Stimulated activated CD8-positive, alpha-beta memory T cell treated with anti-CD3 and anti-CD28 coated beads, Interleukin-7, amount 100 ng/mL, for 4 hours (primary cell): ENCODE measurements at places on chromosomes 1 and 21.

GRCh38 chr21:15390049-15390448, 325.2 kb upstream of the NRIP1 start:
- no peak for DNase-seq

DNA sequence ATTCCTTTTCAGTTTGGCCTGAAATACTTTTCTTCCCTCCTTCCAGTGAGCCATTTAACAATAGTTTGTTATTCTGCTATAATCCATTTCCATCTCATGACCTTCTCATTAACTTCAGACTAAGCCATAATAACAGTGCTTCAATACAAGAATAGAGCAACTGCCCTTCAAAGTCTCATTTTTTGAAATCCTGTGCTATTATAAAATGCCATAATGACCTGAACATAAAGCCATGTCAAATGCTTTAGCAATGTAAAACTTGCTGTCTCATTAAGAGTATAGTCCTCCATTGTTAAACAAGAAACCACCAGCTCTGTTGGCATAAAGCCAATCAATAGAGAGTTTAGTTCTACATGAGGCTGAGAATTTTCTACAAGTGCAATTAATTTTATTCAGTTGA, 9.6 kb upstream of the PIGK start:
- DNase-seq = no peak

DNA sequence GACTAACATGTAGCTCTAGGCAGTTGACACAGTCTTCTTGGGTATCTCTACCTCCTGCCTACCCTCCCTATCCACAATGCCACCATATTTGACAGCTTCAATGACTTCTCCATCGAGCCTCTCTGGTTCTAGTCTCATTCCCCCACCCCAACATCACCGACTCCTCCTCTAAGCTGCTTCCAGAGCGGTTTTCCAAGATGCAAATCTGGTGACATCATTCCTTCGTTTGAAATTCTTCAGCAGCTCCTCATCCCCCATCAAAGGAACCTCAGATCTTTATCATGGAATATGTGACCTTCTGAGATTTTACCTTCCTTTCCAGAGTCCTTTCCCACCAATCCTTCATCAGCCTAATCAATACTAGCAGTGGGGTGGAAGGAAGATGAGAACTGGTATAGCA, 352.4 kb upstream of the RUNX1 start:
- DNase-seq = no peak

DNA sequence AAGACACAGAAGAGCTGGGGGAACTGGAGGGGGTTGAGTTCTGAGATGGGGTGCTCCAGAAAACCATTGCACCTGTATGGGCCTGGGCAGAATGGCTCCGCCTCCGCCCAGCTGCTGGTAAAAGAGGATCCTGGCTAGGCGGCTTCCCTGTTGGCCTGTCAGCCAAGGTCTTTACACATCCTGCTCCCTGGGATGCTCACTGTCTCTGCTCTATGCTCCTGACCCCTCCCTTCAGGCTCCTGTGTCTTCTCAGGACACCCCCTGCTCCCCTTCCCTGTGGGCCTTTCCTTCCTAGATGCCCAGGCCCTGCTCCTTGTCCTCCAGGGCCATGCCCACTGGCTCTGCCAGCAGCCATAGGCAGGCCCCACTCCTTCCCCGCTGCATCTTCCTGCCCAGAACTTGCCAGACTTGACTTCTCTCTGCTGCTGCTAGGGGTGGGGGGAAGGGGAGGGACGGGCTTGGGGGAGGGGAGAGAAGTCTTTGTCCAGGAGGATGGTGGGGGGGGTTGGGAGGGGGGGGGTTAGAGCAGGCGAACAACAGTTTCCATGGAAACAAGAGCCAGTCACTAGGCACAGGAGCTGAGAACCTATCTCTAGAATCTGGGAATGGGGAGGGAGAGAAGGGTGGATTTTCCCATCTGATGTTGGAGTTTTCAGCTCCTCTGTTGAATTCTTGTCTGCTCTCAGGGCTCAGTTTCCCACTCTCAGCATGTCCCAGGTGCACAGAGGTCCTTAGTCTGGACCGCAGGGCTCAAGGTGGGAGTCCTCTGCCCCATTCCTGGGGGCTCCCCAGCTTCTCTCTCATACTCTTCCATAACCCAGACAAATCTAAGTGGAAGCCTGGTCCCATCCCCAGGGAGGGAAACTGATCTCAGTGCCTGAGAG, 10.6 kb downstream of the CELSR2 start:
- no peak for DNase-seq

GRCh38 chr1:95073446-95073845, 695 bp upstream of the ALG14 start:
- DNase-seq = no peak

GRCh38 chr1:26190373-26190987, at the start of gene CATSPER4:
Gene CATSPER4, plus strand, starts transcription at chr1:26190602. Its CDS starts 26 bp downstream, at chr1:26190628.
- no peak for DNase-seq

- no peak for DNase-seq
These were observed 3.2 kb downstream of the DIP2A start for GRCh38 chr21:46461909-46462308.

DNA sequence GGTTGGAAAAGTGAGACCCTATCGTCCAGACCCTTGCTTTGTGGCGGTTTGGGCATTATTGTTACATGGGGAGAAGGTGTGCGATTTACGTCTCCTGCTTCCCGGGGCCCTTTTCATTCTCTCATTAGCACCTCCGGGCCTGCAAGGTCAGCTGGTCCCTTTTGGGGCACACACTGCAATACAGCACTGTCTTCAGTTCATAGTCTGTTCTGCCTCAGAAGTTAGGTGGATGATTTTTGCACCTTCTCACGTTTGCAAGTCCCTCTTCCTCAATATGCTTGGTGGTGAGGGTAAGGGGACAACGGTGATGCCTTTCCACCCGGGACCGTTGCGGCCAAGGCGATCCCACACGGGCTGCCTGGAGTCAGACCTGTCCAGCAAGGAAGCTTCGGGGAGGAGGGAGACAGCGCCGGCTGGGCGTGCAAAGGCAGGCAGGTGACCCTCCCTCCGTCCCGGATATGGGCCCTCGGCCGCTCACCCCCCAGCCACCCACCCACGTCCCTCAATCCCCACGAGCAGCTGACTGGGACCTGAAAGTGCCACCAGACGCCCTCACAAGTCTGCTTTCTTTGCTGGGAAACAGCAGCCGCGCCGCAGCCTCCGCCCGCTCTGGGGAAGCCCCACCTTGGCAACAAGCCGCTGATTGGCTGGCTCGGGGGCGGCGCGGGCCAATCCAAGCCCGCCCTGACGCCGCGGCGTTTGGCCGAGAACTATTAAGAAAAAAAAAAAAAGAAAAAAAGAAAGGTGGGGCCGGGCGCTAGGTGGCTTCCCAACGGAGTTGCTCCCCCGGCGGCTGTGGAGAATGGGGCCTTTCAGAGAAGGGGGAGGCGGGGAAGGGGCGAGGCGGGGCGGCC, 21.7 kb downstream of the BTG2 start:
- peak; percentile 89 for DNase-seq

DNA sequence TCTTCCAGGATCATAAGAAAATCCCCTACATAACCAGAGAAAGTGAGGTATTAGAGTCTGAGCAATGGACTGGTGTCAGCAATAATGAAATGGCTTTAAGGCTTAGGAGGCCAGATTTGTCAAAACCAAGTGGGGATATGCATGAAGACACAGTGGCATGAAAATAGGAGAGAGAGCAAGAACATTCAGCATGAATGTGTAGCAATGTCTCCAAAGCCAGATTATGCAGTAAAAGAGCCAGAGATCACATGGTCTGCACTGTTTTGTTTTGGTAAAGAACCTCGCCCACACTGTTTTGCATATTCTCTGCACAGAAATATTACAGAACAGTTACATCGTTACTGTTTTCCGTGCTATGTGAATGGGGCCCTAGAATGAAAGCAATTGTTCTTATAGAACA, 589.4 kb downstream of the PLPP3 start:
- no peak for DNase-seq

- no peak for DNase-seq
These were observed 93.9 kb downstream of the PDE9A start for GRCh38 chr21:42747276-42747701.

DNA sequence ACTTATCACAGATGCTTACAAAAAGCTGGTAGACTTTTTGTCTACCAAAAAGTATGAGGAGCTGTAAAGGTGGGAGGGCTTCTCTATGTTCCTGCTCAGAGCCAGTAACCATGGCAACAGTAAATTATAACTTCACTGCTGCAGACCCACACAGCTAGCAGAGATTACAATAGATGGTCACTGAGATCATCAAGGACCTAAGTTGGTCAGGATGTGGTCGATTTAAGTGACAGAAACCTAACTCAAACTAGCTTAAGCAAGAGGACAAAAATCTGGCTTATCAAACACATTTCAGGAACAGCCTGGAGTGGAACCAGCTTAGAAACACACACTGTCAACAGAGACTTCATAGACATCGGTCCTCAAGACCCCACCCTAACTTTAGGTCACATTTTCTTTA, 113.4 kb upstream of the ATP1A1 start:
- no peak for DNase-seq

- DNase-seq = no peak
These were observed 521.9 kb upstream of the RGS18 start for GRCh38 chr1:191636345-191636744.

DNA sequence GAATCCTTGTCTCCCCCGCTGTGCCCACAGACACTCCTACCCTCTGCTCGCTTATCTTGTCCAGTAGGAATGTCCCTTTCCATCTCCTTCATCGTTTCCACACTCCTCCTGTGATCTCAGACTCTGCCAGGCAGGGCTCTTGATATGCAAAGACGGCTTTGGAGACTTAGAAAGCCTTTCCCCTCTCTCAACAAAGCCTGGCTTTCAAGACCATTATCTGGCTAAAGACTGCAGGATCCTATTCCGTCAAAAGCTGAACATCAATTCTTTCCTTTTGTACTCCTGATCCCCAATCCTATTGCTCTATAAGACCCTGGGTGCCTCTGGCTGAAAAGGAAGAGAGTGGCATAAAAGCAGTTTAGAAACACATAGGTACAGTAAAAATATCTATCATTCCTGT, 63.9 kb downstream of the SDC3 start:
- no peak for DNase-seq

- DNase-seq = no peak
These were observed 39.0 kb upstream of the DPT start for GRCh38 chr1:168767894-168768584.

GRCh38 chr21:16908077-16908476, 604.8 kb upstream of the CXADR start:
- no peak for DNase-seq

DNA sequence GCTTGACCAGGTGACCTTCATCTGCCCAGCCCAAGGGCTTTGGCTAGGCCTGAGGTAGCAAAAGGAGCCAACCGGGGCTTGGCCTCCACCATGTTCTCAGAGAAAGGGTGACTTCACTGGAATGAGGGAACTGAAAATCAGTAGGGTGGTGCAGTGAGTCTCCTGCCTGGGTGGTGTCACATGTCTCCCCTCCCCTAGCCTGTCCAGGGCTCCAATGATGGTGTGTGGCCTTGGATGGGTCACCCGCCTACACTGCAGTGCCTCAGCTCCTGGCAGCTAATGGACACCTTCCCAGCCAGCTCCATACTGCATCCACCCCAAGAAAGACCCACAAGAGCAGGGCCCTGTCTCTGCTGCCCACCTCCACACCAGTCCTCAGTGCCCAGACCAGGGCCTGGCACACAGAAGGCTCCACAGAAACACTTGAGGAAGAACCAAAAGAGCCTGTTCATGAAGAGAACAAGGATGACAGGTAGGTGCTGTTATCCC, 678.7 kb downstream of the MATN1 start:
- no peak for DNase-seq

GRCh38 chr1:232292818-232293217, 337.1 kb downstream of the SIPA1L2 start:
- DNase-seq = no peak

GRCh38 chr1:84145068-84145467, 997 bp downstream of the PRKACB start:
- DNase-seq = no peak

GRCh38 chr1:109787211-109787844, 23.6 kb upstream of the EPS8L3 start:
- DNase-seq = no peak

GRCh38 chr1:9008236-9008635, 18.0 kb downstream of the SLC2A7 start:
- DNase-seq = no peak

- no peak for DNase-seq
These were observed 136.9 kb downstream of the BARHL2 start for GRCh38 chr1:90580176-90580575.

- DNase-seq = no peak
These were observed 1.9 kb upstream of the LINGO4 start for GRCh38 chr1:151807131-151807530.

DNA sequence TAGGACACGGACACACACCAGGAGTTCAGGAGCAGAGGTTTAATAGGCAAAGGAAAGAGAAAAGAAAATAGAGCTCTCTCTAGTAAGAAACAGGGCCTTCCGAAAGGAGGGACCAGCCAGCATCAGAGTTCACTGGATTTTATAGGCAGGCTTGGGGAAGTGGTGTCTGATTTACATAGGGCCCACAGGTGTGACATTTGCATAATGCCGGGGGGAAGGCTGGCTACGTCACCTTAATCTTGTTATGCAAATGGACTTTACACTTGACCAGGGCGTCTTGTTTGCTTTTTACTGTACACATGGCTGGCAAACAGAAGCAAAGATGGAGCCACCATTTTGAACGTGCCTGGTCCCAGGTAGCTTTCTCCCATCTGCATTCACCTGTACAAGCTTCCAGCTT, at the start of gene OR14A16:
TSS of gene OR14A16 (minus strand) at position 97 of the 400 bp plus-strand sequence. CDS start 8,390 bp downstream, outside the sequence.
- no peak for DNase-seq

DNA sequence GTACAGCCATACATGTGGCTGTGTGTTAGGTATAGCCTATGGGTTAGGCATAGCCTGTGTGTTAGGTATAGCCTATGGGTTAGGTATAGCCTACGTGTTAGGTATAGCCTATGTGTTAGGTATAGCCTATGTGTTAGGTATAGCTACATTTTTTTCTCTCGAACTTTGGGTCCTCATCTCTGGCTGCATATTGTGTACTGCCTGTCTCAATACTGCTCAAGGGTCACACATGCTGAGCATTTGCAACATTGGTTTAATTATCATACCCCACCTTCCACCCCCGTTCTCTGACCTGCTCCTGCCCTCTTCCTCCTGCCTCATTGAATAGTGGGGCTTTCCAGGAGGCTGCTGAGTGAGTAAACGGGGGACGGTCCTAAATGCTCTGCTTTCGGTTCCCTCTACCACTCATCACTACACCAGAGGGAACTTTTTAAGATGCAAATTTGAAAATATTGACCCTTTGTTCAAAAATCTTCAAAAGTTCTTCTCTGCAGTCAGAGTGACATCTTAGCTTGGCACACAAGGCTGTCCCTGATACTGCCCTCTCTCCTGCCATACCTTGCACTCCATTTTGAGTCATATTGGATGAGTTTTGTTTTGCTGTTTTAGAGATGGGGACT, 17.8 kb downstream of the OR2B11 start:
- DNase-seq = no peak
